ENCODE measurements at places on chromosomes 3 and 15. TPM values are rescaled to one million over a fixed set of nuclear protein-coding genes. Genes with fewer than 3 reads are reported as not detected.

GRCh38 chr3:164620423-164620822, 457.9 kb downstream of the SI start:
- no peak overlapping the region for H3K27ac ChIP-seq
- no peaks in the 10 kb centered on the region for H3K27me3 ChIP-seq
- H3K36me3 ChIP-seq, result no peaks in the 10 kb centered on the region

DNA sequence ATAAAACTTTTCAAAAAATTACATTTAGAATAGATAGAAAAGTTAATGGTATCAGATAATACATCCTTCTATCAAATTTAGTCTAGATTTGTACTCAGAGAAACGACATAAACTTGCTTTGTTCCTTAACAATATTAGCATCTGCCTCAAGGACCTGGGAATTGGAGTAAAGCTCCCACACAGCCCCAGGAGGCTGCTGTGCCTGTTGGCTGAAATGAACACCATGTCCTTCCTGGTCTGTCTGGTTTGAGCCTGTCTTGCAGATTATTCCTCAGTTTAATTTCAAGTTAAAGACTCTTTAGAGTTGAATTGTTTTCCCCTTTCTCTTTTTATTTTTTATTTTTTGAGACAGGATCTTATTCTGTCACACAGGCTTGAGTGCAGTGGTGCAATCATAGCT, 19.4 kb downstream of the GNB5 start:
- H3K4me1 ChIP-seq, result peaks cover 76% of the 10 kb centered on the region
- peaks cover 14% of the 10 kb centered on the region for H3K36me3 ChIP-seq
- peak overlapping the region; percentile 65 for H3K27ac ChIP-seq
- no peak overlapping the region for H3K4me3 ChIP-seq
- H3K27me3 ChIP-seq, result no peaks in the 10 kb centered on the region

- H3K36me3 ChIP-seq, result no peaks in the 10 kb centered on the region
- DNase-seq, result no peak
- peak overlapping the region; percentile 70 for H3K4me3 ChIP-seq
These were observed 68.0 kb downstream of the FNDC3B start for GRCh38 chr3:172107403-172107802.

- no peak for DNase-seq
- H3K4me1 ChIP-seq, result no peaks in the 10 kb centered on the region
- no peak overlapping the region for H3K4me3 ChIP-seq
- H3K36me3 ChIP-seq, result no peaks in the 10 kb centered on the region
- no peaks in the 10 kb centered on the region for H3K27me3 ChIP-seq
- H3K27ac ChIP-seq, result no peak overlapping the region
These were observed 48.8 kb upstream of the TOP2B start for GRCh38 chr3:25713341-25713985.

The FAM240A gene
- total RNA-seq, result not detected

The UPK1B gene
- not detected for total RNA-seq

All from naive thymus-derived CD8-positive, alpha-beta T cell (primary cell).